ENCODE measurements at places on chromosomes 2 and 18. TPM values are rescaled to one million over a fixed set of nuclear protein-coding genes. Genes with fewer than 3 reads are reported as not detected.

IL1B gene
- 0.18 TPM for total RNA-seq

TCF23 gene
- not detected for total RNA-seq

AMER3 gene
- not detected for total RNA-seq

EFHD1 gene
- 1.6 TPM for total RNA-seq

SERPINB11 gene
- not detected for total RNA-seq

ITGB6 gene
- 0.84 TPM for total RNA-seq

AQP12B gene
- not detected for total RNA-seq

NFE2L2 gene
- total RNA-seq: 59.8 TPM

REG1B gene
- not detected for total RNA-seq

KRTCAP3 gene
- total RNA-seq: 0.71 TPM

MALL gene
- total RNA-seq: 130 TPM

NT5C1B gene
- total RNA-seq: not detected

CXCR4 gene
- 0.43 TPM for total RNA-seq
